Right forelimb (tissue), 1 donor: ENCODE measurements at places on chromosomes 11 and 22.

GRCh38 chr22:32050678-32051515 lies 7.8 kb downstream of the SLC5A1 start:
- DNase-seq: no peak

GRCh38 chr22:49803134-49803533 lies 24.5 kb downstream of the BRD1 start:
- no peak for DNase-seq

GRCh38 chr11:123448823-123449222 lies 18.8 kb downstream of the GRAMD1B start:
- no peak for DNase-seq

DNA sequence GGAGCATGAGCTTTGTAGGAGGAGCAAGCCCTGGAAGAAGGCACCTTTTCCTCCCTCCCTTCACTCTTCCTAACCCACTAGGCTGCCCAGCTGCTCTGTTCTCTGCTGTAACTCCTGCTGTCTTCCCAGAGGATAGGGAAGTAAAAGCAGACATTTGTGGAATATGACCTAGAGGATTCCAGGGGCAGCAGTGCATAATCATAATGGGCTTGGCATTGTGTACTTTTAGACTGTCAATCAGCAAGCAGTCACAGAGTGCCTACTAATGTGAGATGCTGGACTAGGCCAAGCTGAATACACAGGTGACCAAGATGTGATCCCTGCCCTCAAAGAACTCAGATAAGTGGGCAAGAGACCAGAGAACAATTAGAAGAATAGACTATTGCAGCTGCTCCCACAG lies 133.0 kb downstream of the NAV2 start:
- no peak for DNase-seq

- DNase-seq: no peak
These were observed 6.0 kb downstream of the KCNK7 start for GRCh38 chr11:65589444-65590239.

DNA sequence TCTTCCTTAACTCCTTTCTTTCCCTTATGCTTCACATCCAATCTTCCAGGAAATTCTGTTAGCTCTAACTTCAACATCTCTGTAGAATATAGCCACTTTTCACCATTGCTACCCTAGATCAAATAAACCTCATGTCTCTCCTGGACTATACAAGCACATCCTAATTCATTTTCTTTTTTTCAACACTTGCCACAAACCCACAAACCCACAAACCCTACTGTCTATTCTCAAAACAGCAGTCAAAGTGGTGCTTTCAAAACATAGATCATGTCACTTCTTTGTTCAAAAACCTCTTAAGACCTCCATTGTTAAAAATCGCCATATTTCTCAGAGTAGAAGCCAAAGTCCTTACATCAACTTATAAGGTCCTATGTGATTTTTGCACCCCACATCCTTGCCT lies 94.3 kb downstream of the PIWIL4 start:
- no peak for DNase-seq

DNA sequence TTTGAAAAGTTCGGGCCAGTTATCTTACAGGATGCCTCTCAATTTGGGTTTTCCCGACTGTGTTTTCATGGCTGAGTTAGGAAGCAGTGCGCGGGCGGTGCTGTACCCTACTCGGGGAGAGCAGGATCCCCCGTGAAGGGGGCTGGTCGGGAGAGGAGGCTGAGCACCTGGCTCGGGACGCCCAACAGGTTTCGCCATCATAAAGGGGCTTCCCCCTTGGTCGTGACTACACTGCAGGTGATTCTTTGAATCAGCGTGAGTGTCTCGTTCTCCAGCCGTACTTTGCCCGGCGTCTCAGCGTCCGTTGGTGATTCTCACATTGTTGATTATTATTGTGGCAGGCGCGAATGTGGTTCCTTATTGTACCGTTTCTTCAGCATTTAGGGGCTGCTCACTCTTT lies 46.6 kb downstream of the ST14 start:
- DNase-seq: no peak

- DNase-seq: no peak
These were observed 16.7 kb downstream of the ATG2A start for GRCh38 chr11:64900263-64900678.

DNA sequence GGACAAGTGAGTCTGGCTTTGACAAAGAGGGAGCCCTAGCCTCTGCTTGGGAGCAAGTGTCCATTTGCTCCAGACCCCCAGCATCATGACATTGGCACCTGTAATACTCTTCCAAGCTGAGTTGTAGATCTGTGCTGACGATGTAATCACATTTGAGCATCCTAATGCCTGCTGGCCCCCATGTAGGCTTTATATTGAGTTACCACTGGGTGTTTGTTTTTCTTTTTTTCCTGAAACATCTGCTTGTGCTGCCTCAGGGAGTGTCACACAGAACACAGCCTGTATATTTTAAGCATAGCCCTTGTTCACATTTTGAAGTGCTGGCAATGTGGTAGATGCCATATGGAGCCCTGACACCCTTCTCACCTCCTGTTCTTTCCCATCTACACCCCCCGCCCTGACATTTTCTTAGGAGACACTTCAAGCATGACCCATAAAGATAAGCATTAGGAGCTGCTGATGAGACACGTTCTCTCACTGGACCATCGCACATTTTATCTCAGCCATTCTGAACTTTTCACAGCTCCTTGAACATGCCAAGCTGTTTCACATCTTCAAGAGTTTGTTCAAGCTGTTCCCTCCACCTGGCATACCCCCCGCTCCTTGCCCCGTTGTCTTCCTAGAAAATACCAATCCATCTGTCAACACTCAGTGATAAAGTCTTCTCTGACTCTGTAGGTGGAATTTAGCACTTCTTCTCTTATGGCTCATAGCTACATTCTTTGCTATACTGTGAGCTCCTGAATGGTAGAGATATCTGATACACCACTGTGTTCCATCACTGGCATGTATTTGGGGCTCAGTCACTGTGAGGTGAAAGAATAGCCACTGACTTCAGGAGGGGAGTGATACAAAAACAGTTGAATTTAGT lies 128.7 kb downstream of the TRIM44 start:
- no peak for DNase-seq

GRCh38 chr22:19069451-19069850 lies 52.8 kb downstream of the DGCR2 start:
- no peak for DNase-seq

DNA sequence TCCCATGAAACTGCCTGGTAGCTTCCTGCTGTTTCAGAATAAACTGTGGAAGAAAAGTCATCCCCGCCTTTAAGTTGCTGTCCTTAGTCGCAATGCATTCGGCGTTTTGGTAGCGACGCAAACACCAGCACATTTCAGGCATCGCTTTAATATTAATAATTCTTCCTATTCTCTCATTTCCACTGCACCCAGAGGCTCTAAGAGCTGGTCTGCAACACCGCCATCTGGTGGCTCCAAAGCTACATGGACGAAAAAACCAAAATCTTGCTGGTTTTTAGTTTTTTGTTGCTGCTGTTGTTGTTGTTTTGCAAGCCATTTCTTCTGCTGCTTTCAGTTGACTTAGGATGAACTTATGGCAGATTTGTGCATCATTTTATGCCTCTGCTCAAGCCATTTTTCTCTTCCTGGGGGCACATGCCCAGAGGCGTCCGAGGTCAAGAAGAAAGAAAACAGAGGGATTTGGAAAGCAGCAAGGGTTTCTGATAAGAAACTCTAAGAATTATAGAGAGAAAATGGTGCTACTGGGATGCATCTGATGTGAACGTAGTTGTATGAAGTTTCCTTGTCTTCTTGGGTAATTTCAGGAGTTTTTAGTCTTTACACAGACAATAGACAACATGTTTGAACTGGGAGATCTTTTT lies 345.4 kb upstream of the KIRREL3 start:
- DNase-seq: peak; percentile 53

DNA sequence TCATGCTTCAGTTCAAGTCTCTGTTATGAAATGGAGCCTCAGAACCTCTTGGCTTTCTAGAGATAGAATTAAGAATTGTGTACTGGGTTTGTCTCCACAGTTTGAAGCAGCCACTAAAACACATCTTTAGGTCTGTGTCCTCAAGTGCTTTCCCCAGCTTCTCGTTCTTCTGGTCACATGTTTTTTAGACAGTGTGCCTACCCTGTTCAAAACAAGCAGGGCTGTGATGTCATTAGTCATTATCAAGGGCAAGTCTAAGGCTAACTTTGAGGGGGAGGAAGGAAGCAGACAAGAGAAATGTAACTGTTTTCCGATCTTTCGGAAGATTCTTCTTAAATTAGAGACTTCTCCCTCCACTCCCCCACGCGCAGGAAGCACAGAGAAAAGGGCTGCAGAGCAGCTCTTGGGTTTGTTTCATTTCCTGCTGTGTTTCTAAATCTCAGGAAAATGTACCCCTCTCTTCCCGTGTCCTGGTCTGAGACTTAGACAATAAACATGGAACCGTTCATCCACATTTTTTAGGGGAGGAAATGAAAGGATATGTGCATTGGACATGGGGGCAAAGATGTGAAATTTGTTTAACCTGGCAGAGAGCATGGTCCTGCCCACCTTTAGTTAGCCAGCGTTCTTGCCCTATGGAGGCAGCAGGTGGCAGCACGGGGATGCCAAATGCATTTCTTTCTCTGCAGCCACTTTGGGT lies 3.1 kb downstream of the AKIP1 start:
- DNase-seq: no peak

DNA sequence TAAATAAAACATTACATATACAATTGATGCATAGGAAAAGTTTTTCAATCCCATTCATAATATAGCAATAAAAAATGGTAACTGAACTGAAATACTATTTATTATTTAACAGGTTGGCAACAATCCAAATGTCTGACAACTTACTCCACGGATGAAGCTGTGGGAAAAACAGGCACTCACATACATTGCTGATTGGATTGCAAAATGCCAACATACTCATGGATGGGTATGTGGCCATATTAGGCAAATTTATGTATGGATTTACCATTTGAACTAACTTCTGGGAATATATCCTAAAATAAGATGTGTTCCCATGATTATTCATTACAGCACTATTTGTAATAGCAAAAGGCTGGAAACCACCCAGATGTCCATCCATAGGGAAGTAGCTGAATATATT lies 3.2 kb upstream of the BIRC2 start:
- DNase-seq: no peak

GRCh38 chr11:128222245-128222884 lies 365.0 kb downstream of the ETS1 start:
- no peak for DNase-seq

DNA sequence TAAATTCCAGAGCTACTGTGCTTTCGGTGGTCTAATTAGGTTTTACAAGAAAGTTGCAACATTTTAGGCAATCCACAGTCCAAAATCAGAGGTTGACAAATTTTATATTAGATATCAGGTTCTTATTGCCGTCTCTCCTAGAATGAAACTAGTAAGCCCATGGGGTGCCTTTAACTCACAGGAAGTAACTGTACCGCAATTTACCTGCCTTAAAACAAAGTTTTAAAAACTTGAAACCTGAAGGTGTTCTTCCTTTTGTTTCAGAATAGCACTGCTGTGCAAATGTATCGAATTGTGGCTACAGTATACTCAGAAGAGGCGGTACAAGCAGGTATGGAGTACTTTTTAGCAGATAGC lies 77.2 kb downstream of the PISD start:
- no peak for DNase-seq

DNA sequence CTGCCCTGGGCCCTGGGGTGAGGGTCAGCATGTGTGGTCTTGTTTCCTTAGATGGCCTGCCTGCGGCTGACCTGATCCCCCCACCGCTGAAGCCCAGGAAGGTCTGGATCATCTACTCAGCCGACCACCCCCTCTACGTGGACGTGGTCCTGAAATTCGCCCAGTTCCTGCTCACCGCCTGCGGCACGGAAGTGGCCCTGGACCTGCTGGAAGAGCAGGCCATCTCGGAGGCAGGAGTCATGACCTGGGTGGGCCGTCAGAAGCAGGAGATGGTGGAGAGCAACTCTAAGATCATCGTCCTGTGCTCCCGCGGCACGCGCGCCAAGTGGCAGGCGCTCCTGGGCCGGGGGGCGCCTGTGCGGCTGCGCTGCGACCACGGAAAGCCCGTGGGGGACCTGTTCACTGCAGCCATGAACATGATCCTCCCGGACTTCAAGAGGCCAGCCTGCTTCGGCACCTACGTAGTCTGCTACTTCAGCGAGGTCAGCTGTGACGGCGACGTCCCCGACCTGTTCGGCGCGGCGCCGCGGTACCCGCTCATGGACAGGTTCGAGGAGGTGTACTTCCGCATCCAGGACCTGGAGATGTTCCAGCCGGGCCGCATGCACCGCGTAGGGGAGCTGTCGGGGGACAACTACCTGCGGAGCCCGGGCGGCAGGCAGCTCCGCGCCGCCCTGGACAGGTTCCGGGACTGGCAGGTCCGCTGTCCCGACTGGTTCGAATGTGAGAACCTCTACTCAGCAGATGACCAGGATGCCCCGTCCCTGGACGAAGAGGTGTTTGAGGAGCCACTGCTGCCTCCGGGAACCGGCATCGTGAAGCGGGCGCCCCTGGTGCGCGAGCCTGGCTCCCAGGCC lies 12.7 kb downstream of the TMEM121B start:
- no peak for DNase-seq

DNA sequence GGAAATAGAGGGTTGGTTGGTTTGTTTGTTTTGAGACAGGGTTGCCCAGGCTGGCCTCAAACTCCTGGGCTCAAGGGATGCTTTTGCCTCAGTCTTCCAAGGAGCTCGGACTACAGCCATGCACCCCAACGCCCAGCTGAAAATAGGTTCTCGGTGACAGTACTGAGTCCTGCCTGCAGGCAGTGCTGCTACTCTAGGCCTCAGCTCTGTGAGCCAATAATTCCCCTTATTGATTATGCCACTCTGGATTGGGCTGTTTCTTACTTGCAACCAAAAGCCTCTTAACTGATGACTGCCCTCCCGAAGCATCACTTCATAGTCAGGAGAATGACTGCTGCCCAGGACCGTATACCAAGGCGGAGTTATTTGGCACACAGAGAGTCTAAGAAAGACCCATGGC lies 1.2 kb upstream of the C11orf16 start:
- no peak for DNase-seq

- DNase-seq: no peak
These were observed 107.3 kb upstream of the HSD17B12 start for GRCh38 chr11:43573233-43573632.

GRCh38 chr11:128188346-128189004 lies 398.9 kb downstream of the ETS1 start:
- no peak for DNase-seq

GRCh38 chr22:44879301-44879680 lies 126.9 kb downstream of the ARHGAP8 start:
- DNase-seq: peak; percentile 9

DNA sequence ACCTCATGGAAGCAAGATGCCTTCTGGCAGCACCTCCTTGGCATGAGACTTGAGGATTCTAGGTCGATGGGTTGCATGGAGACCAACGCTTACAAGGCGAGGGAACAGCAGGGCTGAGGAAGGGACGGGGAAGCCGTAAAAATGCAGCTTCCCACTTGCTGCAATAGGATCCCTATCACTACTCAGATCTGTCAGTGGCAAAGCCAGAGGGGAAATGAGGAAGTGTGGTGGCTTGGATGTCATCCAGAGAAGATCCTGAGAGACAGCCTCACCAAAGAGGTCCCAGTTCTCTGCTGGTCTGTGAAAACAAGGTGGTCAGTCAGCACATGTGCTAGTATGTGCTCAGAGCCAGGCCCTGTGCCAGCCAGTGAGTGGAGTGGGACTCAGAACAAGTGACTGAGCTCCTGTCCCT lies 22.2 kb downstream of the CYB5R2 start:
- DNase-seq: no peak

- no peak for DNase-seq
These were observed 1.1 kb upstream of the GCAT start for GRCh38 chr22:37806409-37807333.

GRCh38 chr11:121564948-121565684 lies 112.3 kb upstream of the SORL1-AS1 start:
- no peak for DNase-seq
